ENCODE measurements at places on chromosomes 5 and 9.
A peak's percentile ranks its signal among the peaks of the same experiment; 100 is the strongest.

GRCh38 chr9:36941441-36941840 is 92.6 kb downstream of the PAX5 start:
- no peak for DNase-seq

- peak; percentile 60 for DNase-seq
Measured at GRCh38 chr5:93607367-93608258, 24.6 kb downstream of the NR2F1 start.

GRCh38 chr9:14051419-14051818 is 262.5 kb downstream of the NFIB start:
- DNase-seq, result no peak

- DNase-seq, result no peak
Measured at GRCh38 chr5:54440456-54440893, 15.0 kb upstream of the HSPB3 start.

- no peak for DNase-seq
Measured at GRCh38 chr9:133874060-133874657, 118.0 kb downstream of the VAV2 start.

GRCh38 chr5:38515646-38516045 is 40.8 kb downstream of the LIFR start:
- no peak for DNase-seq

DNA sequence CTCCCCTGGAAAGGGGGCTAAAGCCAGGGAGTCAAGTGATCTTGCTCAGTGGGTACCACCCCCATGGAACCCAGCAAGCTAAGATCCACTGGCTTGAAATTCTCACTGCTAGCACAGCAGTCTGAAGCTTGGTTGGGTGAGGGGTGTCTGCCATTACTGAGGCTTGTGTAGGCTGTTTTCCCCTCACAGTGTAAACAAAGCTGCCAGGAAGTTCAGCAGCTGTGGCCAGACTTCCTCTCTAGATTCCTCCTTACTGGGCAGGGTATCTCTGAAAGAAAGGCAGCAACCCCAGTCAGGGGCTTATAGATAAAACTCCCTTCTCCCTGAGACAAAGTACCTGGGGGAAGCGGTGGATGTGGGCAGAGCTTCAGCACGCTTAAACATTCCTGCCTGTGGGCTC is 17.1 kb upstream of the EPB41L4A start:
- no peak for DNase-seq

- DNase-seq, result peak; percentile 31
Measured at GRCh38 chr9:34252670-34253459, 74.0 kb downstream of the UBAP1 start.

GRCh38 chr5:90530736-90531487 is 1.5 kb upstream of the LYSMD3 start:
- peak; percentile 6 for DNase-seq

- no peak for DNase-seq
Measured at GRCh38 chr5:140221697-140222223, 46.8 kb downstream of the CYSTM1 start.

- no peak for DNase-seq
Measured at GRCh38 chr9:116287721-116288120, 134.1 kb downstream of the PAPPA start.

- DNase-seq, result peak; percentile 43
Measured at GRCh38 chr5:612498-613424, 621 bp downstream of the CEP72 start.

DNA sequence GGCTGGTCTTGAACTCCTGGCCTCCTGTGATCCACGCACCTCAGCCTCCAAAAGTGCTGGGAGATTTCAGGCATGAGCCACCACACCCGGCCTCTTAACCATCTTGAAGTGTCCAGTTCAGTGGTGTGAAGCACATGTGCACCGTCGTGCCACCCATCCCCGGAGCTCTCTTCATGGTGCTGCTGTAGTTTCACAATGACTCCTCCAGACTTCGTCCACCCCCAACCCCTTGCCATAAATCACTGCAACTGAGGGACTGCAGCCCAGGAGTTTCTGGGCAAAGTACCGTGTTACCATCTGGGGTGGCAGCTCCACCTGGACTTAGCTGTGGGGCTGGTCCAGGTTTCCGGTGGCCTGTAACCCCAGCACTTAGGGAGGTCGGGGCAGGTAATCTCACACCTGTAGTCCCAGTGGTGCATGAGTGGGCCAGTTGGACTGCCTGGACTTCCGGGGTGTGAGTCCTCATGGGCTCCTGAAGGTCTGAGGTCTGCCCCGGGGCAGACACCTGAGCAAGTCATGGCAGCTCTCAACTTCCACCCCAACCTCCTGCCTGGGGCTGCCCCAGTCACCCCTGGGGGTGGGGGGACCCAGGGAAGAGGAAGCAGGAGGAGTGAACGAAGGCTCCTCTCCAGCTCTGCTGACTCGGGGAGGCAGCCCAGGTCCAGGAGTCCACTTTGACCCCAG is 6.6 kb upstream of the N4BP3 start:
- DNase-seq, result no peak

DNA sequence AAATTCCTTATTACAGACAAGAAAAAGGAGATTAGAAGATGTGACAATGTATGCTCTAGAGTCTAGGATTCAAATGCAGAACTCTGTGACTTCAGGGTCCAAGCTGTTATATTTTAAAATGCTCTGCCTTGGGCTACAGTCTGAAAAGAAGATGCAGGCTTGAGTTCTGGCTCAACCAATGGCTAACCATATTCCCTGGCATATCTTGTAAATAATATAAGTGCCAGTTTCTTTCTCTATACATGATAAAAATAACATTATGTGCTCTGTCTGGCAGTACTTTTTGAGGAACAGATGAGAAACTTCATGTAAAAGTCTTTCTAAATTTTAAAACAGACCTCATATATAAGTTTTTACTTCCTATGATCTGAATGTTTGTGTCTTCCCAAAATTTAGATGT is 926.5 kb upstream of the CDH6 start:
- DNase-seq, result no peak

- no peak for DNase-seq
Measured at GRCh38 chr9:69355232-69355631, 30.2 kb downstream of the ENTREP1 start.

GRCh38 chr9:35736201-35736633 is 3.8 kb downstream of the CREB3 start:
- peak; percentile 54 for DNase-seq

- DNase-seq, result no peak
Measured at GRCh38 chr9:136021171-136021871, 60.1 kb upstream of the UBAC1 start.

DNA sequence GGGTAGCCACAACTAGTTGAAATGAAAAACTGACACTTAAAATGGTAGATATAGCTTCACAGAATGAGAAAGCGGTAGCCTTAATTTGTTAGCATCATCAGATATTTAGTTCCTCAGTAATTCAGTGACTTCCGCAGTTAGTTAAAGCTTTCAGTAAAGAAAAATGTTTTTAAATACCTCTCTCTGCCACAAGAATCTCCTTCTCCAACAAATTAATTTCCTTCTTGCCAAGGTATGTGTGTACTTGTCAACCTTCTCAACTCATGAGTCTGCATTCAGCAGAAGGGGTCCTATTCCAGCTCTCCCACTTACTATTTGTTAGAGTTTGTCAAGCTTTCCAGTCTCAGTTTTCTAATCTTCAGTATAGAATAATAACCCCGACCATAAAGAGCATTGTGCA is 26.3 kb upstream of the ERAP1 start:
- DNase-seq, result no peak

GRCh38 chr5:140240987-140241706 is 61.8 kb downstream of the PFDN1 start:
- peak; percentile 83 for DNase-seq

DNA sequence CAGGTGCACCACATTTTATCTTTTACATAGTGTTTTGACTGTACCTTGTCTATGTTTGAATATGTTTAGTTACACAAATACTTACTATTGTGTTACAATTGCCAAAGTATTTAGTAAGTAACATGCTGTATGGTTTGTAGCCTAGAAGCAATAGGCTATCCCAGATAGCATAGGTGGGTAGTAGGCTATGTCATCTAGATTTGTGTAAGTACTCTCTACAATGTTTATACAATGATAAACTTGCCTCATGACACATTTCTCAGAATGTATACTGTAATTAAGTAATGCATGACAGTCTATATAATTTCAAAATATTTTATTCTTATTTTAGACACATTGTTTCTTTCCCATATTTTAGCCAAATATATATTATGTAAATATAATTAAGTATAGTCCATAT is 836.8 kb upstream of the CDH9 start:
- DNase-seq, result no peak

- DNase-seq, result no peak
Measured at GRCh38 chr5:130112246-130112645, 208.0 kb downstream of the CHSY3 start.

GRCh38 chr9:38527503-38527902 is 92.9 kb downstream of the ANKRD18A start:
- no peak for DNase-seq

GRCh38 chr9:71096421-71097108 is 24.9 kb downstream of the TRPM3 start:
- DNase-seq, result no peak

DNA sequence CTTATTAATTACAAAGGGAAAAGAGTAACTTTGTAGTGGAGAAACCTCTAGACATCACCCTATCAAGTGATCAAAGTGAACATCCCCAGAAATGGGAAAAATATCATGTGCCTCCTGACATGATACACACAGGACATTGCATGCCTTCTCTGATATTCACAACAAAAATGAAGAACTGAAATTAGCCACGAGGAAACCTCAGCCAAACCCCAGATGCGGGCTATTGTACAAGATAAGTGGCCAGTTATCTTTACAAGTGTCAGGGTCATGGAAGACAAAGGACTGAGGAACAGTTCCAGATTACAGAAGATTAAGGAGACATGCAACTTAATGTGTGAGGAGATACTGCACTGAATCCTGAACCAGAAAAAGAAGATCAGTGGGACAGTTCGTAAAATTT is 23.8 kb upstream of the NPM1 start:
- DNase-seq, result no peak

DNA sequence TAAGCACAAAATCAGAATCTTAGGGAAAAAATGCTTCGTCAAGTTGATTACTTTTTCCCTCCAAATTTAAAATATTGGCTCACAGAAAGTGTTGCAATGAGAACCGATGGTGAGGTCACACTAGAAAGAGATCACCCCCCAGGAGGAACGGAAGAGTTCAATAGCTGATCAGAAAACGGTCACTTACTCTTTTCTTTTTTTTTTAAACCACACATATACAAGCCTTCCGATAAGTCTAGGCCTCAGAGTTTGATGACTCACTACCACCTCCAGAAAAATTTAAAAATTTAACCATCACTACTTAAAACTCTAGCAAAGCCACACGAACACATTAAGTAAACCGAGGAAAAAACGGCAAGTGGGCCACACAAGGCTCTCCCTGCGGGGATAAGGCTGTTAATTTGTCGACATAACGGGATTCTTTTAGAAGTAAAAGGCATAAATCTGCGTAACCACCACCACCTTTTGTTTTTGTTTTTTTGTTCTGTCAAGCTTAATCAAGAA is 1.2 kb downstream of the SURF4 start:
- DNase-seq, result no peak

DNA sequence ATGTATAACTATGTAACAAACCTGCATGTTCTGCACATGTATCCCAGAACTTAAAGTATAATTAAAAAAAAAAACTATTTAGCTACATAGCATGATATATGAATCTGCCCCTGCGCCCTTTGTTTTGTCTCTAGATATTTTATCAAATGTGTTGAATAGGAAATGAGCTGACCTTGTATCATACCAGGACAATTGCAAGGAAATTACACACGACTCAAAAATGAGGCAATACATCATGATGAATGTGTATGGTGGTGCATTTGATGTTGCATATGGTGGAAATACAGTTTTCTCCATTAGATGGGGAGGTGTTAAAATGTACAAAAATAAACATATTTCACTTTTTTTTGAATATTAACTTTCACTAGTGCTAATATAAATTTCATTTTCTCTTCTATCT is 28.6 kb upstream of the CEP78 start:
- DNase-seq, result no peak

DNA sequence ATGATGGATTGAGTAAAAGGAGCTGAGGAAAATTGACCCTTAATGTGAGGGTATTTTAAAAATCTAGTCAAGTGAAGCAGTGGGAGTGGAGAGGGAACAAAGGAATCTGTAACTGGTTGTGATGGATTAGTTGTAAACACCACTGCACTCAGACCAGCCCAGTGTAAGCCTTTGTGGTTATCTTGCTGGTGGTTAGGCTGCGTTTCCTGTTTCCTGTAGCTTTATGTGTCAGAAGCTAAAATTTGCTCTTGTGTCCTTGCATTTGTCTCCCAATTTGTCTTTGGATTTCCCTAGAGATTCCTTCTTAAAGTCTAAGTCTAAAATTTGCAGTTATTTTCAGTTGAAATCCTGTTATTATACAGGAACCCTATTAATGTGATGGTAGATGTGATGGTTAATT is 6.3 kb downstream of the IFNA21 start:
- no peak for DNase-seq

GRCh38 chr9:116233160-116233530 is 79.6 kb downstream of the PAPPA start:
- no peak for DNase-seq

Measured in NCI-H446 (cell line).